ENCODE measurements at places on chromosomes 7 and 10.
A peak's percentile ranks its signal among the peaks of the same experiment; 100 is the strongest.

DNA sequence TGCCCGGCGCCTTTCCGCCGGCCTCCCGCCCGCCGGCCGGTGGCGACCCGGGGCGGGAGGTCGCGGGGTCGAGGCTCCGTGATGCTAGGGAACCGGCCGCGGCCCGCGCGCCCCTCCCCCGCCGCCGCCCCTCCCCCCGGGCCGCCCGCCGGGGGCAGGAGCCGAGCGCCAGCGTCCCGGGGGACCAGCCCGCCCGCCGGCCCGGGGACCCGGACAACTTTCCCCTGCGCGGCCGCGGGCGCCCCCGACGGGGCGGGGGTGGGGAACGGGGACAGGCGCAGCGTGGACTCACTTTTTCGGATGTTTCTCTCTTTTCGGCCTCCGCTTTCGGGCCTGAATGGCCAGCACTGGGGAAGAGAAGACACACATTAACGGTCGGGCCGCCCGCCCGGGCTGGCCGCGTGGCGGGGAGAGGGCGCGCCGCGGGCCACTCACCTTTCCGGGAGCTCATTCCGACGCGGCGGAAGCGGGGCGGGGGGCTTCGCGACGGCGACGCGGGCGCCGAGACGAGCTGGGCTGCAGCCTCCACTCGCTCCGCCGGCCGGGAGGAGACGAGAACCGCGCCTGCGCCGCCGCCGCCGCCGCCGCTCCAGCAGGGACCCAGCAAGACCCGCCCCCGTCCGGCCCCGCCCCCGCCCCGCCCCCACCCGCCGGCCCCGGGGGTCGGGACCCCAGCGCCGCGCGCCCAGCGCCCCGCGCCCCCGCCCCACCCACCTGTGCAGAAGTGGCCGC, at the start of gene SRPK2:
TSS of gene SRPK2 (minus strand) at position 566 of the 732 bp plus-strand sequence.
- DNase-seq = peak; percentile 51

DNA sequence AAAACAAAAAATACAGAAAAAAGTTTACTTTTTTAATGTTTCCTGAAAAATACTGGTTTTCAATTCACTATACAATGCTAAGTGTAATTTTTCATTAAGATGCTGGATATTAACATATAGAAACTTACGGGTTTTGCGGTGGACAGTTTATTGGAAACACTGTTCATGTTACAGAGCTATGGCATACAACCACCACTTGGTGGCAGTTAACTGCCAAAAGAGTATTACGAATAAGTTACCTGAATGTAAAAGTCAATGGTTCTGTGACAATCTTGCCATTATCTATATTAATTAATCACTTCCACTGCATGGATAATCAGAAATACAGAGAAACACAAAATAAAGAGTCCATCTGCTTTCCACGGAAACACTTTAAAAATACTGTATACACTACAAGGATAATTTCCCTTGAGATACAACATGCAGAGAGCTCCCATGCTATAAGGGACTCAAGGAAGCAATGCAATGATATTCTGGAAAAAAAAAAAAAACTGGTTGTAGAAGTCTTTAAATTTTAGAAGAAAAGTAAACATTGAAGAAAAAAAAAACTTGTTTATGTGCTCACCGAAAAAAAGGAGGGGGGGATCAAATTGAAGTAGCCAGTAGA, 97.0 kb downstream of the TPK1 start:
- DNase-seq = peak; percentile 12

- no peak for DNase-seq
These were observed 359.1 kb downstream of the GLRX3 start for GRCh38 chr10:130495116-130495862.

DNA sequence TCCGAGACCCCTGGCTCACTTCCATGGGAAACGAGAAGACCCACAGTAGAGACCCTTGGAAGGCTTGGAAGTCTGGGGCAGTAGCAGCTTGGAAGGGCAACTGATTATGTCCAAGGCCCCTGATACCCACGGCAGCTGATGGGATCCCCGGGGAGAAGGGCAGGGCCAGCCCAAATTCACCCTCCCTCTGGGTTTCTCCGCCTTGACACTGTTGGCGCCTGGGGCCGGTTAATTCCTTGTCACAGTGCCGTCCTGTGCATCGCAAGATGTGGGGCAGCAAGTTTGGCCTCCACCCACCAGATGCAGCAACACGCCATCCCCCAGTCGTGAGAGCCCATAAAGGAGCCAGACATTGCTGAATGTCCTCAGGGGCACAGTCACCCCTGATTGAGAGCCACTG, 89.2 kb downstream of the RGS10 start:
- DNase-seq = no peak

GRCh38 chr10:46514431-46514861, 42.0 kb downstream of the GPRIN2 start:
- no peak for DNase-seq

DNA sequence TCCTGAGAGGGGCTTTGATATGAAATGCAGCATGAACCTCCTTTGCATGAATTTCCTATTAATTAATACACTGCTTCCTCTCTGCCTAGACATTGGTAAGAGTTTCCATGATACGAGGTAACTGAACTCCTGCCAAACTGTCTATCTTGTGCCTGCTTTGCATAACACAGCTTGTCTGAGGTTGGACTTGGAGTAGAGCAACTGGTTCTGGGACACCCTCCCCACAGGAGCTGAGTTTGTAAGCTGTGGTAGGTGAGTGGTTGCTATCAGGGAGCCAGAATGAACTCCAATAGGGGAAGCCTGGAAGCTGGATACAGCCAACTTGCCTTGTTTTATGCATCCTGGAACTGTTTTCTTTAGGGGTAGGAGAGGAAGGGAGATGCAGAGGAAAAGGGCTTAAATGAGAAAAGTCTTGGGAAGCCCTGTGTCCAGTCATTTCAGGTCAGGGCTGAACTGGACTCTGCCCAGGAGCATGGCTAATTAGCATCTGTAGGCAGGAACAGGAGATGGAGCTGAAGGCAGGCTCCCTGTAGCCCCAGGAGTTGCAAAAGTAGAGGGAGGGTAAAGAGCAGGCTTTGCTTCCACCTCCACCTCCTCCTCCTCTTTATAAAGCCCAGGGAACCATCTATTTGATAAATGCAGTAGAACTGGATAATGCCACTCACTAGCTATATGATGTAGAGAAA, 73.2 kb upstream of the GPR158 start:
- DNase-seq = no peak

- no peak for DNase-seq
These were observed 9.8 kb downstream of the PTPRZ1 start for GRCh38 chr7:121882731-121883130.

DNA sequence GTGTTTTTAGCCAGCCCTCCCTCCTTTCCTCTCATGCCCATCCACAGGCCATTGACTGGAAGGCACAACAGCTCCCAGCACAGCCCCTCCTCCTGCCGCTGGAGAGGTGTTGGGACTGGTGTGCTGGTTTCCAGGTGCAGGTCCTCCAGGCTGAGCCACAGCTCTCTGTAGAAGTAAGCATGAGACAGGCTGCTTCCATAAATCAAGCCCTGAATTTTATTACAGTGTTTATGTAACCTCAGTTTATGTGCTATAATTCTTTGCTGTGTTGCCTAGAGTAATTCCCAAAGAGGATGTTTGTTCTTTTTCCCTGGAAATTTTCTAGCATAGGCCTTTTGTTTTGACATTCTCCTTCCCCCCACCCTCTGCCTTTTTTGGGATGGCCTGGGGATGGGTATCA, 445.8 kb downstream of the AUTS2 start:
- no peak for DNase-seq

- no peak for DNase-seq
These were observed 15.6 kb downstream of the ELN start for GRCh38 chr7:74043523-74043951.

- DNase-seq = no peak
These were observed 141.4 kb downstream of the GRID1 start for GRCh38 chr10:86225103-86225782.

DNA sequence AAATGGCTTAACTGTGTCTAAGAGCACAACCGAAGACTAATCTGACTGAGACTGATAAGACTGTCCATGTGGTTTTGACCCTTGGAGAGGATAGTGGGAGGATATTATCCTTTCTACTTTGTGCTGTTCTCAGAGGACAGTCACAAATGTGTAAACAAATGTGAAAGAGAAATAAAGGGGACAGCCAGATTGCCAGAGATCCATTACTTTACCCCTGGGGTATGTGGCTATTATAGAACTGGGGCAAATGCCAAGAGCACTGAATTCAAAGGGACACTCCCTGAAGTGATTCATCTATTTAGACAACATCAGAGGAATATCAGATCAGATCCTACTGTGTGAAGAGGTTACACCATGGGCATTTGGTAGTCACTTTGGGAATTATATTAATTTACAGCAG, 154.7 kb downstream of the RNLS start:
- no peak for DNase-seq

DNA sequence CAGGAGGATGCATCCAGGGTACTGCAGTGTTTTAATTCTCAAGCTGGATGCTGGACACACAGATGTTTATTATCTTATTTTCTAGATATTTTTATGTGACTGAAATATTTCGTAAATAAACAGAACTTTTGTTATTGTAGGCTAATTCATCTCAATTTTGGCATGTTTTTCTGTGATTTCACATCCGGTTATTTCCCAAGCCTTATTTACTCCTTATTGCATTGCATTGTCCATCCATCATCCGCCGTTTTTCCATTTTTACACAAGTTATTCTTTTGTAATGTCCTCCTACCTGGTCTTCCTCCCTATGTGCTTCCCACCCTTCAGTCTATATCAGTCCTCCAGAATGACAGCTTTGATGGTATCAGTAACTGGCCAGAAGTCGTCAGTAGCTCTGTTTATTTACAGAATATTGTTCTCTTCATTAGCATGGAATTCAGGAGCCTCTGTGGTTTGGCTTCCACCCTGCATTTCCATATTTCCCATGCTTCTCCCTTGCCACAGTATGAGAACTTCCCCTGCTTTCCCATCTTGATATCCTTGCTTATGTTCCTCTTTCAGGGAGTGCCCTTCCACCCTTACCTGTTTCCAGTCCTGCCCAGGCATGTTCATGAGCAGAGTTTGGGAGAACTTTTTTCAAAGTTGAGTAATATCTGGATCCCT, 16.1 kb downstream of the GNAI1 start:
- no peak for DNase-seq

- no peak for DNase-seq
These were observed 10.1 kb downstream of the LIMK1 start for GRCh38 chr7:74093671-74094223.

- DNase-seq = no peak
These were observed 123.9 kb downstream of the CREB5 start for GRCh38 chr7:28536259-28536658.

GRCh38 chr10:35912615-35913569, 270.8 kb upstream of the FZD8 start:
- no peak for DNase-seq

GRCh38 chr10:126375299-126375698, 13.0 kb downstream of the ADAM12 start:
- DNase-seq = no peak

DNA sequence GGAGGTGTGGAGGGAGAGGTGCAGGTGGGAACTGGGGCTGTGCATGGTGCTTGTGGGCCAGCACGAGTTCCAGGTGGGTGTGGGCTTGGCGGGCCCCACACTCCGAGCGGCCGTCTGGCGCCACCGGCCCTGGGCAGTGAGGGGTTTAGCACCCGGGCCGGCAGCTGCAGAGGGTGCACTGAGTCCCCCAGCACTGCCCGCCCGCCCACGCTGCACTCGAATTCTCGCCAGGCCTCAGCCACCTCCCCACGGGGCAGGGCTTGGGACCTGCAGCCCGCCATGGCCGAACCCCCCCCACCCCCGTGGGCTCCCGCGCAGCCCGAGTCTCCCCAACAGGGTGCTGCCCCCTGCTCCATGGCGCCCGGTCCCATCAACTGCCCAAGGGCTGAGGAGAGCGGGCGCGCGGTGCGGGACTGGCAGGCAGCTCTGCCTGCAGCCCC, 810.2 kb downstream of the PCDH15 start:
- no peak for DNase-seq

- no peak for DNase-seq
These were observed 20.8 kb upstream of the SLC26A5 start for GRCh38 chr7:103466814-103467213.

DNA sequence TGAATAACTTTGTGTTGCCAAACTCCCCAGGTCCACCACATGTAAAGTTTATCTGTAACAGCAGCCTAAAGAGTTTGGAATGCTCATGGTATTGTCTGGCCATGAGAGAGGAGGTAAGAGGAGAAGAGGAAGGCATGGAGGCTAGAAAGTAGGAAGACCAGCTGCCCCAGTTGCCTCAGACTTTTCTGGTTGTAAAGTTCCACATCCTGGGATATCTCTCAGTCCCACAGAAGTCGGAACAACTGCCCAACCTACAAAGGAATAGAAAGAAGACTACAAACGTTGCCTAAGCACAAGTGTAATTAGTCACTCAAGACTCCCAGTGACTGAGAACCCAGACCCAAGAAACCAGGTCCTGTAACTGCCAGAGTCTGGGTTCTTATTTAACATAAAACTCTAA, 47.3 kb downstream of the CREB3L2 start:
- DNase-seq = no peak

- DNase-seq = no peak
These were observed 811.5 kb downstream of the LRMDA start for GRCh38 chr10:76242956-76243355.

GRCh38 chr7:31192986-31193385, 140.9 kb downstream of the ADCYAP1R1 start:
- DNase-seq = peak; percentile 35

GRCh38 chr7:143322760-143323633, 7.1 kb downstream of the CLCN1 start:
- DNase-seq = no peak

DNA sequence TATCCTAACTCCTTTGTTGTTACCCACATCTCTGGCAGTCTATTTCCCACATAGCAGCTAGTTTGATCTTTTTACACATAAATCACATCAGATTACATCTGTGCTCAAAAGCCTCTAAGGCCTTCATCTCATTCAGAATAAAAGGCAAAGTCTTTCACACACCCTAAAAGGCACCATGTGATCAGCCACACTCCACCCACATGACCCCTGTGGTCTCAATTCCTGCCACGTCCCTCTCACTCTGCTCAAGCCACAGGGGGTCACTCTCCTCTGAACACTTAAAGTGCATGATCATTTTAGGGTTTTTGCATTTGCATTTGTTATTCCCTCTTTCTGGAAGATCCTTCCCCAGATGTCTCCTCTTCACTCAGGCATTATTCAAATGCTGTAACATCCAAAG, 30.8 kb downstream of the ELAPOR2 start:
- DNase-seq = no peak

DNA sequence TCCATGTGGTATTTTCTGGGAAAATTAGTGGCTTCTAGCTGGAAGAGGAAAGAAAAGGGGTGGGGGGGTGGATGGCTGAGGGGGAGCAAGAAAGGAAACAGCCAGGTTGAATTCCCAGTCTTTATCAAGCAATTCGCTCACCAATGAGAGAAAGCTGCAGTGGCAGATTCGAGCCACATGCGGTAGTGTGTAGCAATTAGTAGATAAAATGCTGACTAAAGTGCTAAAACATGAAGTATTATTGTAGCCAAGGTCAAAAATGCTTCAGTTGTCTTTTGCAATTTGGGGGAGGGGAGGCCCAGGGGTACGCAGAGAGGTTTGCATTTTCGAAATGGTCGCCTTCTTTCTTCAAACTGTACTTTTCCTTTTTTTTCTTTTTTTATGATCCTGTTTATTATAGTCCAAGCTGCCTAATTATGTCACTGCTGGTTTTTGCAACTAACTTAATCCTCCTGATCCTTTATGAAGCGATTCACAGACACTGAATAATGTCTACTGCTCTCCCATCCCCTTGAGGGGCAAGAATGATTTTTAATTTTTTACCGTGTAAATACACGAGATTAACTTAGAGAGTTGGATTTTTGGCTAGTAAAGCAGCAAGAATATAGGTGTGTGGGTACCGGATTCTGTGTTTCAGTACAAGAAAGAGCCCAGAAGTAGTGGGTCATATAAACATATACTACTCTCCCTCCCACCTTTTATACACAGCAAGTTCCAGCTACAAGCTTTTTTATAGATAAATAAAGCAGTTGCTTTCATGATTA, 3.6 kb upstream of the ARID5B start:
- DNase-seq = no peak

- DNase-seq = no peak
These were observed 219.8 kb downstream of the CHCHD3 start for GRCh38 chr7:132861940-132862554.

Measured in HepG2 (cell line).